ENCODE measurements at places on chromosomes 16 and 17.

GRCh38 chr17:66523378-66524200 lies 221.2 kb downstream of the PRKCA start:
- no peak for DNase-seq

- DNase-seq: no peak
These were observed 40.4 kb downstream of the LAT start for GRCh38 chr16:29025218-29025617.

GRCh38 chr16:52212841-52213240 lies 334.1 kb downstream of the TOX3 start:
- no peak for DNase-seq

DNA sequence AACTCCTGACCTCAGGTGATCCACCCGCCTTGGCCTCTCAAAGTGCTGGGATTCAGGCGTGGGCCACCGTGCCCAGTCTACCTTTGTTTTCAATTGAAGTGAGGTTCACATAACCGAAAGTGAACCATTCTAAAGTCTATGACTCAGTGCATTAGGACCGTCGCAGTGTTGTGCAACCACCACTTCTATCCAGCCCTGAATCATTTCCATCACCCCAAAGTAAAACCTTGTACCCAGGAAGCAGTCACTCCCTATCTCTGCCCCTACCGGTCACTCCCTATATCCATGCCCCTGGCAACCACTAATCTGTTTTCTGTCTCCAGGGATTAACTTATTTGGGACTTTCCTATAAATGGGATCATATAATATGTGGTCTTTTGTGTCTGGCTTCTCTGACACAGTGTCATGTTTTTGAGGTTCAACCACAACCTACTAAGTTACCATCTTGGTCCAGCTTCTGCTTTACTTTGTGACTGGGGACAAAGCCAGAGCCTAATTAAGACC lies 28.3 kb upstream of the CDC42EP4 start:
- no peak for DNase-seq

DNA sequence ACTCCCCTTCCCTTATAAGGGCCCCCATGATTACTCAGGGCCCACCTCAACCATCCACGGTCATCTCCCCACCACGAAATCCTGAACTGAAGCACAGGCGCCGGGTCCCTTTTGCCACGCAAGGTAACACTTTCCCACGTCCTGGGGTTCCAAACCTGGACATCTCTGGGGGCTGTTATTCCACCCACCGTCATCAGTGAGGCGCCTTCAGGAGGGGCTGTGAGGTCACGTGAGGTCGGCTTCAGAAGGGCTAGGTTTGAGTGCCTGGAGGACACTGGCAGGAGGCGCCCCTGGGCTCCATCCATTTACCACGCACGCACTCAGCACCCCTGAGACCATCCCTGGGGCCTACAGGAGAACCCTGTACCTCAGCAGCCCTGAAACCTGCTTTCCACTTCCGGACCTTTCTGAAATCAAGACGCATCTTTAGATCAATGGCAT lies 4.1 kb downstream of the CD2BP2 start:
- no peak for DNase-seq

DNA sequence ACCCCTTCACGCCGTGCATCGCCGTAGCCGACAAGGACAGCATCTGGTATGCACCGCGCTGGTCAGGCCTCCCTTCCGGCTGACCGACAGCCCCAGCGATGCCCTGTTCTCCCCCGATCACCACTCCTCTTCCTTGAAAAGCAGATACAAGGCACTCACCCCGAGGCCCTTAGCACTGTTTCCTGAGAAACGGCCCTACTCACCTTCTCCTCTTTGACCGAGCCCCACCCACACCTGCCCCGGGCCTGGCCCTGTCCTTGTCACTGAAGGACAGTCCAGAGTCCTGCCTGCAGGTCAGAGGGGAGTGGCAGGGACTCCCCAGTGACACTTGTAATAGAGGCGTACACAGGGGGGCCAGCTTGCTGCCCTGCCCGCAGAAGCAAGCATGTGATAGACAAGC lies 45.9 kb upstream of the CHMP6 start:
- DNase-seq: no peak

GRCh38 chr17:27319541-27320221 lies 25.8 kb downstream of the WSB1 start:
- DNase-seq: no peak

All from GM12891 (cell line).